ENCODE measurements at places on chromosomes 7 and 10. TPM values are rescaled to one million over a fixed set of nuclear protein-coding genes. Genes with fewer than 3 reads are reported as not detected.

Gene TMEM236
- total RNA-seq: 0.90 TPM

Gene NRG3
- total RNA-seq: 1.4 TPM

Gene TFEC
- total RNA-seq: 1.9 TPM

Gene SLC29A4
- total RNA-seq: 4.3 TPM

Gene GIMAP7
- total RNA-seq: 12.7 TPM

Gene MKI67
- 4.0 TPM for total RNA-seq

Gene CYP3A7
- 2.0 TPM for total RNA-seq

Measured in right atrium auricular region (tissue), 2 donors.